ENCODE measurements at places on chromosomes 4 and X. TPM values are rescaled to one million over a fixed set of nuclear protein-coding genes. Genes with fewer than 3 reads are reported as not detected.

Gene PPARGC1A
- 1.2 TPM for polyA plus RNA-seq

Gene ZXDB
- polyA plus RNA-seq = 2.3 TPM

Gene ARX
- 0.06 TPM for polyA plus RNA-seq

Gene XG
- polyA plus RNA-seq = 0.08 TPM

Gene NPNT
- 3.2 TPM for polyA plus RNA-seq

Gene GPAT3
- 66.4 TPM for polyA plus RNA-seq

Gene DCK
- polyA plus RNA-seq = 12.0 TPM
